Astrocyte (in vitro differentiated cells and primary cell): ENCODE measurements at places on chromosomes 12 and 14.

DNA sequence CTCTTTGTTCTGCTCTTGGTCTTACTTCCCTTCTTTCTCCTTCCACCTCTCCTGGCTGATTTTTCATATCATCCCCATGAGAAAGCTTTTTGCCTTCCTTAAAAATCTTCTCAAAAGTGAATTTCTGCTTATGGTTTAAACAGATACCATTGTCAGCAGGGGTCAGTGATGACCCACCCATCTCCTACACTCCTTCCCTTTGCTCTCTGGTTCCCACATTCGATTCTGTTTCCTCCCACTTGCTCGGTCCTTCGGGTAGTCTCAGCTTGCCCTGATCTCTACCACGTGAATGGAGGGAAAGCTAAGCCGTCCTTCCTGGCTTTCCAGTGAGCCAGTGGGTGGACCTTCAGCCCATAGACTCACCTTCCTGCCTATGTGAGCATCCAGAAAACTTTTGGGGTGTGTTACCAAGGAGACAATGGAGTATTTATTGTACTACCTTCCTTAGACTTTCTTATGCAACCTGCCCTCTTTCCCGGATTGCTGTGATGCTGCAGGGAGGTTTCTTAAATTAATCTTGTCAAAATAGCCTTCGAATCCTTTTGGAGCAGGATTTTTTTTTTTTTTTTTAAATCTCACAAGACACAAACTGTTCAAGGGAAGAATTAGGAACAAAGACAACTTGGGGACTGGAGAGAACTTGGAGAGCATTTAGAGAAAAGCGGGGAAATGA lies 306.3 kb downstream of the CACNA1C start:
- no peak for DNase-seq

DNA sequence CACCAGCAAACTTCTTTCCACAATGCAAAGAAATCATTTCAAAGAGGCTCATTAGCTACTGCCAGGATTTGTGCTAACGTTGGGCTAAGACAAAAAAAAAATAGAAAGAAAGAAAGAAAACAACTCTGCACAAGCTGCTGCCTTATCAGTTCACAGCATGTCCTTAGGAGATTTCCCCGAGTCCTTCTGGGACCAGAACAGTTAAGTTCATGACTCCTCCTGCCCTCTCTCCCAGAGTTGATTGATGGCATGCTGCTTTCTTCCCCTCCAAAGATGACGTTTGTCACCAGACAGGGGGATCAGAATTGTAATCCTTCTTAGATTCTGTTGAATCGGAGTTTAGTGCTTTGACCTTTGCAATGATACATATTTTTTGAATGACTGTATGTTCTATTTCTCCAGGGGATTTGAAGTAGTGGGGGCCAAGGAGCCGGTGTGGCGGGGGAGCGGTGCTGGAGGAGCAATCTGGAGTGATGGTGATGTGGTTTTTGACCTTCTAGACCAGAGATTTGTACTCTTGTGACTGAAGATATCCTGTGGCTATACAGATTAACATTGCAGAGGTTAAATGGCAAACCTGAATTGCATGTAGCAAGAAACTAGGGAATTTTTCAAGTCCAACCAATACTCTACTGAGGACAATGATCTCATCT lies 409.2 kb upstream of the TMPO start:
- no peak for DNase-seq

GRCh38 chr14:39107591-39107996 lies 4.6 kb upstream of the SEC23A start:
- peak; percentile 39 for DNase-seq

DNA sequence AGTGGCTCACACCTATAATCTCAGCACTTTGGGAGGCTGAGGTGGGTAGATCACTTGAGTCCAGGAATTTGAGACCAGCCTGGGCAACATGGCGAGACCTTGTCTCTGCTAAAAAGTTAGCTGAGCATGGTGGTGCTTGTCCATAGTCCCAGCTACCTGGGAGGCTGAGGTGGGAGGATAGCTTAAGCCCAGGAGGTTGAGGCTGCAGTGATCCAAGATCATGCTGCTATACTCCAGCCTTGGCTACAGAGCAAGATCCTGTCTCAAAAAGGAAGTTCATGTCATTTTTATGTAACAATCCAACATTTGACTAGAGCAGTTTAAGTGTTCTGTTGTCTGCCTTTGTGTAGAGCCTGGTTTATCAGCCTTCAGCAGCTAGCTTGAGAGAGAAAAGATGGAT lies 6.2 kb downstream of the OXA1L start:
- no peak for DNase-seq

DNA sequence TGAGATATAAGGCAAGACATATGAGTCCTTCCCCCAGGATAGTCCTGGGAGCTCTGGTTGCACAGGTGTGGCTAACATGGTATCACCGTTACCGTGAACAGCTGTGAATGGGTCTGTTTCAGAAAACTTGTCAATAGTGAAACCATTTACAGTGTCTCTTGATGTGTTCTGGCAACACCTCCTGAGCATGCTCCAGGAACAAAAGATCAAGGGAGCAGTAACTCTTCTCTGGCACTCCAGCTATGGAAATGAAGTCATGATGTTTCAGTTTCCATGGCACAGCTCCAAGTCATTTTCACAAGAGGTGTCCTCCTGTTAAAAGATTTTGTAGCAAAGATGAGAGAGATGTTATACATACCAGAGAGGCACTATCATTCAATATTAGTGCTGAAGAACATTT lies 253.7 kb downstream of the SNAPC1 start:
- no peak for DNase-seq

GRCh38 chr12:51341251-51342007 lies 5.0 kb downstream of the CELA1 start:
- peak; percentile 42 for DNase-seq

- no peak for DNase-seq
Measured at GRCh38 chr12:132493482-132494178, 3.7 kb downstream of the FBRSL1 start.

DNA sequence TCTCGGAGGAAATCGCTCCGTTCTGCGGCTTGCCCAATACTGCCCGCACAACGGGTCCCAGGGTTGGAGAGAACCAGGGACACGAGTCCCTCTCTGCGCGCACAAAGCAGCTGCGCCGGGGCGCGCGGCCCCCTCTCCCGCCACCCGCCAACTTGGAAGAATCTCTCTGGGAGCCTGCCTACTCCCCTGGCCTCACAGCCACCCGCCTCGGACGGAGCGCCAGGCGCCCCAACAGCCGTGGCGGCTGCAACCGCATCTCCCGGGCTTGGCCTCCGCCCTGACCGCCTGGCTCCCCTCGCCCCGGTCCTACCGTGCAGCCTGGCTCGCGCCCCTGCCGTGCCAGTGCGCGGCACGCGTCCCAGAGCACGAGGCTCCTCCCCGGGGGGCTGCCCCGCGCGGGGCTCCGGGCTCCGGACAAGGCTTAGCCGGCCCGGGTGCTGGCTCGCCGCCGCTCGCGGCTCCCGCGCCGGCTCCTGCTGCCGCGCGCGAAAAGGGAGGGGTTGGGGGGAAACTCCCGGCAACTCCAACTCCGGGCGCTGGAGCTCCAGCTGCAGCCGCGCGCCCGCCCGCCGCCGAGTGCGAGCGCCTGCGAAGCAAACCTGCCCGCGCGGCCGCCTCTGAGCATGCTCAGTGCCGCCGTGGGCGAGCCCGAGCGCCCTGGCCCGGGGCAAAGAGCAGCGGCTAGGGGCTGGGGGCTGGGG lies at the start of gene STXBP6:
STXBP6 (minus strand) TSS at position 580 of the 701 bp plus-strand sequence. CDS start 75,329 bp downstream, outside the sequence.
- peak; percentile 54 for DNase-seq
